ENCODE measurements at places on chromosomes 7 and 10.

- DNase-seq: no peak
These were observed 43.2 kb downstream of the HDAC9 start for GRCh38 chr7:18538554-18539250.

DNA sequence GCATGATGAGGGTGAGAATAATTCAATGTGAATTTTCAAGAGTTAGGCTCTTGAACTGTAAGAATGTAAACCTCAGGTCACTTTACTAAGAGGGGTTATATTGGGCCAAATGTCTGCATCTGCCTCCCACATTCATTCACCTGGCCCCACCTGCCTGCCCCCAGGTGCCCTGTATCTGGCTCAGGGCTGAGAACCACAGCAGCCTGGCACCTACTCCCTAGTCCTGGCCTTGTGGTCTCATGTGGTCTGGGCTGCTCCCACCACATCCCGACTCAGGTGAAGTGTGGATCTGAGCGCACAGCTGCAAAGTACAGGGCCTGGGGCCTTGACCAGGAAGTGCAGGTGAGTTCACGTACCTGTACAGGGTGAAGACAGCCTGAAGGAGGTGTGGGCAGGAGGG, 182.1 kb downstream of the PFKFB3 start:
- no peak for DNase-seq

DNA sequence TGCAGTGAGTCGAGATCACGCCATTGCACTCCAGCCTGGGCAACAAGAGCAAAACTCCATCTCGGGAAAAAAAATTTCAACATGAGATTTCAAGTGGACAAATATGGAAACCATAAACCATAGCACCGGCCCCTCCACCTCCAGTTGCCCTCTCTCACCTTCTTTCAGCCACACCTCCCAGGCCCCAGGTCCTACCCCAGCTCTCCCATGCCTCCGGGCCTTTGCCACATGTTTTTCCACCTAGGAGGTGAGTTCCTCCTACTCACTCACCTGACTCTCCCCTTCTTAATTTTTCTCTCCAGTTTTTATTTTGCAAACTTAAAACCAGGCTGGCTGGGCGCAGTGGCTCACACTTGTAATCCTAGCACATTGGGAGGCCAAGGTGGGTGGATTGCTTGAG, 13.7 kb upstream of the CLDN4 start:
- DNase-seq: no peak

- no peak for DNase-seq
These were observed 131.4 kb downstream of the SRPK2 start for GRCh38 chr7:105257338-105257737.

- no peak for DNase-seq
These were observed 15.4 kb downstream of the ZNF316 start for GRCh38 chr7:6652446-6653011.

- no peak for DNase-seq
These were observed 62.7 kb downstream of the WAC start for GRCh38 chr10:28595613-28596012.
